ENCODE measurements at places on chromosomes 13 and 19.
A peak's percentile ranks its signal among the peaks of the same experiment; 100 is the strongest.

- no peak for DNase-seq
Observed at GRCh38 chr13:101708115-101708514, 255.6 kb downstream of the ITGBL1 start.

- DNase-seq: peak; percentile 50
Observed at GRCh38 chr13:103287659-103288058, 221.4 kb upstream of the SLC10A2 start.

- DNase-seq: no peak
Observed at GRCh38 chr19:58003174-58003828, 681 bp upstream of the ZNF606 start.

GRCh38 chr13:36275190-36276002 is 22.2 kb downstream of the CCDC169 start:
- peak; percentile 40 for DNase-seq

GRCh38 chr19:32866061-32866460 is 3.5 kb downstream of the SLC7A9 start:
- no peak for DNase-seq

GRCh38 chr13:43401361-43401760 is 378.0 kb downstream of the DNAJC15 start:
- no peak for DNase-seq

DNA sequence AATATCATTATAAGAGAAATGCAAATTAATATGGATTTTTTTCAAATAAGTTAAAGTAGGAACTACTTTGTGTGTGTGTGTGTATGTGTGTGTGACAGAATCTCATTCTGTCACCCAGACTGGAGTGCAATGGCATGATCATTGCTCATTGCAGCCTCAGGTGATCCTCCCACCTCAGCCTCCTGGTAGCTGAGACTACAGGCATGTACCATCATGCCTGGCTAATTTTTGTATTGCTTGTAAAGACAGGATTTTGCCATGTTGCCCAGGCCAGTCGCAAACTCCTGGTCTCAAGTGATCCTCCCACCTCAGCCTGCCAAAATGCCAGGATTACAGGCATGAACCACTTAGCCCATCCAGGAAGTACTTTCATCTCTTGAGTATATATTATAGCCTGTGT is 3.2 kb upstream of the ERVV-2 start:
- no peak for DNase-seq

GRCh38 chr13:31367410-31367809 is 167.6 kb downstream of the B3GLCT start:
- no peak for DNase-seq

DNA sequence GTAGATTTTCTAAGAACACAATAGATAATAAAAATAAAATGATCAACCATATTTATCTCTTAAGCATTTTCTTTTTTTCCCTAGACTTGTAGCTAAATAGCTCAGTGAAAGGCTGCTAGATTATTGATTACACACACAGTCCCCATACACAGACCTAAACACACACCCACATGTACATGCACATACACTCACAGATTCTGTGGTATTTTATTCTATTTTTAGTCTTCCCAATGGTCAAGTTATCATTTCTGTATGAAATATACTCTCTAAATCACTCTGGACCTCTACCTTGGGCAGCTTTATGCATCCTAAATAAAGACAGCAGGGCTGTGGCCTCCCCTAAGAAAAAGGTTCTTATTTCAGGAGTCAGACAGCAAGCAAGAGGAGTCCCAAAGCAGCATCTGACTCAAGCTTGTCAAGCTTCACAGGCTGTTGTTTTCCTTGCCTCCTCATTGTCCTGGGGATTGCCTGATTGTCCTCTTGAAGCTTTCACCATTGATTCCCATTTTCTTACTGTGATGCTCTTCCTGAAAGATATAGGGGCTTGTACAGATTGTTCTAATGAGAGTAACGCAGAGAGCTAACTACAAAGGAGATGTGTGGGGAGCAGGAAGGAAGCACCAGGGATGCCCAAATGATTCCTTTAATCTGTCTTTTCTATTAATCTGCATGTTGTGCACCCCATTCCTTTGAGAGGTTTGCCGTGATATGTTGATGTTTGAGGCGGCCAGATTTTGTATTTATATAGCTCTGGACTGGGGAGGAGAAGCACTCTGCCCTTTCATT is 986.5 kb downstream of the PCDH17 start:
- DNase-seq: no peak

GRCh38 chr19:16673231-16673630 is 12.3 kb downstream of the TMEM38A start:
- DNase-seq: no peak
